Daoy (cell line): ENCODE measurements at places on chromosomes 1 and 21.
A peak's percentile ranks its signal among the peaks of the same experiment; 100 is the strongest.

DNA sequence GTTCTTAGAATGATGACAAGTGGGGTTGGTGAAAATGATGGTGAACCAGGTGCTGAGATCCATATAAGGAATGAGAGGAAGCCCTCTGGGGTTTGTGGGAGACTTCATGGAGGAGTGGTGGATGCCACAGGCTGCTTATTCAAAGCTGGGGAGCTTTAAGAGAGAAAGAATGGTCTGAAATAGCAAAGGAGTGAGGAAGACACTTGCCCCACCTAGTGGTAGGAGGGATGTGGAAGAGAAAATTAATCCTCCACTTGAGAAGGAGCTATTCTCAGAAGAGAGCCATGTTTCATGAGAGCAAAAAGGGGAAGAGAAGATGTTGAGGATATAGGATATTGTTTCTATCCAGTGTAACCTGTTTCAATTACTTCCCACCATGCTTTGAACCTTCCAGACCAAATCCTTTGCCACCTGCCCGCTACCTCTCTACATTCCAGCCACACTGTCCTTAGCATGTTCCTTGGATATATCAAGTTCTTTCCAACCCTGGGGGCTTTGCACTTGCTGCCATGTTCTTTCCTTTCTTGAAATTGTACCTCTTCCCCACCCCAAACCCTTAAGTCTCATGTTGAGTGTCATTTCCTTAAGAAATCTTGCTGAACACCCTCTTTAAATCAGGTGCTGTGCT is 19.6 kb upstream of the ZNF648 start:
- peak; percentile 26 for DNase-seq

DNA sequence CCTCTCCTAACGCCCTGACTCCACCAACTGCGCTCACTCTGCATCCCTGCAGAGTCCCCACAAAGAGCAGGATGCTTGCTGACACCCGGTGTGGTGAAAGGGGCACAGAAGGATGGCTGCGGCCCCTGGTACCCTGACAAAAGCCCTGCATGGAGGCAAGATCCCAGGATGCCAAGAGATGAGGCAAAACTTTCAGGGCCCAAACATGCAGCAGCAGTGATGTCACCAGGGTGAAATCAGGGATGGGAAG is 36.6 kb downstream of the SLC9A1 start:
- DNase-seq: no peak

GRCh38 chr1:225427235-225428067 is at the start of gene LBR:
Gene LBR, minus strand, starts transcription at chr1:225428038. Its CDS starts 3,963 bp downstream, at chr1:225424075.
- no peak for DNase-seq

- DNase-seq: no peak
Measured at GRCh38 chr1:15070145-15070748, 83.3 kb upstream of the TMEM51 start.

- no peak for DNase-seq
Measured at GRCh38 chr1:41341772-41342562, 19.3 kb upstream of the FOXO6 start.

DNA sequence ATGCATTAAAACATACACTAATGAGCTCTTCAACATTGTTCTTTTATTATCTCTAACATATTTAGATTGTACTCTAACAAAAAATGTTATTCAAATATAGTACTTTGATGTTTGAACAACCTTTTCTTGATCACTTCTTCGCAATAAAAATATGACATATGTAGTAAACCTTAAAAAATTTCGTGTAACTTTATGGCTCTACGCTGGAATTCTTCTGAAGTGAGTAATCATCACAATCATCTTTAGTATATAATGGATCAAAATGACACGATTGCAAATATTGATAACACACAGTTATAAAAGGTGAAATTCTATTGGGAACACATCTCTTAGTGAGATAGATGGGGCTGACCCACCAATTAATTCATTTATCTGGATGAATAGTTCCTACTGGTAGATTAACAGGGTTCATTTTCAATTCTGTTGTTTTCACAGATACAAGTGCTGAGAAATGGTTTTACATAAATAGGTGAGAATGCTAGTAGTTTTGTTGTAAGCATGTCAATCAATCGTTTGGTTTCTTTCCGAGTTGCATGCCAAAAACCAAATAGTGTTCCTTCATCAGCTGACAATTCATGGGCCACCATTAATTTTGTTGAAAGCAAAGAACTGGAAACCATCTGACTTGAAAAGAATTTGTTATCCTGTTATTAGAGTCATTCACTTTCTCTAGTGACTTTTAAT is 1.5 kb upstream of the ZMPSTE24 start:
- no peak for DNase-seq

DNA sequence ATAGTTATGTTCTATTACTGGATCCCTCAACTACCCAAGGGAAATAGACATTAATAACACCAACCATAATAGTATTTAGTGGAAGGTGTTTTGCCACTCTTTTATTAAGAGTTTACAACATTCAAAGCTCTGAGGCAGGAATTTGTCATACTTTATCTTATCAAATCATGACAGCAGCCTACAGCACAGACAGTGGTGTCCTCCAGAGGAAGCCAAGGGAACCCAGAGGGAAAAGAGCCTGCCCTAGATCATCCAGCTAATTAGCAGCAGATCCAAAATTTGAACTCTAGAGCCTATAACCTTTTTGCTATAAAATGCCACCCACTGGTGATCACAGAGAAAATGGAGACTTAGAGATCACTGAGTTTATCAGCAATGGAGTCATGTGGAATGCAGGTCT is 18.2 kb downstream of the VAV3 start:
- no peak for DNase-seq

DNA sequence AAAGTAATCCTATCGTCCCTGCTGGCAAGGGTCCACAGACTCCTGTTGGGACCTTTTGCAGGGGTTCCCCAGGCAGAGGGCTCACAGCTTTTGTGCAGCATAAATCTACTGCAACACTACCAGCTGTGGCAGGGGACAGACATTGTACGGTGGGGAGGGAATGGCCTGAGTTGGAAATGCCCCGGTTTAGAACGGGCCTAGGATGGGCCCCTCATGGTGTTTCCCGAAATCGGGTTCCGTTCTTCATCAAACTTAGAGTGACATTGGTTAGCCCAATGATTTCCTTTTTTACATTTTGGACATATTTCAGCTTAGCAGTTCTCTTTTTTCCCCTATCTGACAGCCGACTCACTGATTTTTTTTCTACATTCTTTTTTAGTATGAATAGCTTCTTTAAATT is 26.5 kb upstream of the SAMD11 start:
- no peak for DNase-seq

DNA sequence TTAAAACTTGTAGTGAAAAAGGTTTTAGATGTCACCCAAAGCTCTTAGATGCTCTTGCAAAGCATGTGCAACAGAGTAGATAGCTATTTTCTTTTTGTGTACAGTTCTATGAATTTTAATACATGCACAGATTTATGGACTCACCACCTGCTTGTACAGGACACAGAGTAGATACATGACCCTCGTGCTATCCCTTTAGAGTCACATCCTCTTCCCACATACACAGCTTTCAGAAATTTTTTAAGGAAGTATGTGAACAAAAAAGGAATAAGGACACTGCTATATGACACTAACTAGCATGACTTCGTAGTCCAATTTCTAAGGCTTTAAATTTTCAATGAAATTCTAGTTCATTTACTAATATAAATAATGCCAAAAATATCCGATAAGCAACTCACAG is 60.9 kb downstream of the ABL2 start:
- DNase-seq: no peak

GRCh38 chr1:237673631-237674030 is 217.1 kb downstream of the ZP4 start:
- DNase-seq: no peak

GRCh38 chr1:207890136-207890738 is 20.7 kb downstream of the CD34 start:
- peak; percentile 70 for DNase-seq

DNA sequence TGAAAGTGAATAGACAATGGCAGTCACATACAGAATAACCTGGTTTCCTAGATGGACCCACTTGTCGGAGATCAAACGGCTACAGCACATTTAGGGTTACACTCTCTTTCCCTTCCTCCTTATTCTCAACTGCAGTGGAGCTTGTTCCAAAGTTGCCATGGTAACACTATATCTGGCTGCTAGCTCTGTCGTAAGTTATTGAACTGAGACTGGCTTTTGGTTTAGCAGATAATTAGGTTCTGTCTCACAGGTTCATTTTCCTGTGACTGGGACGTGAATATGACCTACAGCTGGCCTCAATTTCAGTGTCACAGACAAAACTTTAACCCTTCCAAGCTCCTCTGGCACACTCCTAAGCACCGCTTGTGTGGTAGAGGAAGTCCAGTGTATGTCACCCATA is 875.8 kb downstream of the USP25 start:
- DNase-seq: no peak

GRCh38 chr1:26317612-26318337 is at the start of gene CD52:
Gene CD52, plus strand, starts transcription at chr1:26317958. Its CDS starts 60 bp downstream, at chr1:26318018.
- DNase-seq: no peak
